ENCODE measurements at places on chromosomes 3 and 15. TPM values are rescaled to one million over a fixed set of nuclear protein-coding genes. Genes with fewer than 3 reads are reported as not detected.

DNA sequence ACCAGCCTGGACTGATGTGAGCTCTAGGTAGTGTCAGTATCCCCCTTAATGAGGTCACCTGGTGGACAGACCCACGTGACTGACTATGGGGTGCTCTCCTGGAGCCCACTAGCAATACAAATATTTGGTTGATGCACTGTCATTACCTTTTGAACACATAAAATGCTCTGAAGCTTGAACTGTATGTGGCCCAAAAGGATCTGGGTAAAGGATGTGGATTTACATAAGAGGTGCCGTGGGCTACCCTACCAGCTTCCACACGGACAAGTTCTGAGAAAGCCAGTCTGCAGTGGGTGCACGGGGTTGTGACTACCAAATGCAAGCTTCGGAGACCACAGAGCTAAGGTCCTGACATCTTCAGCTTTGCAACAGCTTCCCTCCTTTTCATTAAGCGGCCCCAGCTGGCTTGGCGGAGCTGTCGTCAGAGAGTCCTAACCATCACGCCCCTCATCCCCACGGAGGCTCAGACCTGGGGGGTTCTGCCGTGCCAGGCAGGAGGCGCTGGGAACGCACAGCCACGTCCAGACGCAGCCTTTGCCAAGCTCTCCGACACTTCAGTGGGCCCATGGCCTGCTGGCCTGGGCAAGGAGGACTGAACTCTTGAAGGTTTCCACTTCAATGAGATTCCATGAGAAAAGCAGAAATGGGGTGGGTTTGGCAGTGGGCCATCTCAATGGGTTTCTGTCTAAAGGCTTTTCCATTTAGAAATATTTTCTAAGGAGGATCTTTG lies 228.3 kb downstream of the ADAMTS17 start:
- DNase-seq = no peak

DNA sequence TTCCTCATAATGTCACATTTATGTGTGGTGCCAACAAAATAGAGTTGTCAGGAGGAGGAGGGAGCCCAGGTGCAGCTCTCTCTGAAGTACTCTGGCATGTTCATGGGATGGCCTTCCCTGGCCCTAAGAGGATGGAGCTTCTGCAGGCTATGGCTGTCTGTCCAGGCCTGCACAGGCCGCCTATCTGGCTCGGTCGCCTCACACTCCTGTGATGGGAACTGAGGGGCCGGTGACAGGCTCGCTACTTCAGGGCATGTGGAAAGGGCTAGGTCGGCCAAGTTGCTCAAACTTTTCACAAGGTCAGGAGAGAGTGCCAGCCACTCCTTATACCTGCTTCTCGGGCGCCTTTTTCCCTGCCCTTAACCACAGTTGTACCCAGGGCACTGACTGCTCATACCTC lies 51.1 kb downstream of the SOX14 start:
- no peak for DNase-seq

DNA sequence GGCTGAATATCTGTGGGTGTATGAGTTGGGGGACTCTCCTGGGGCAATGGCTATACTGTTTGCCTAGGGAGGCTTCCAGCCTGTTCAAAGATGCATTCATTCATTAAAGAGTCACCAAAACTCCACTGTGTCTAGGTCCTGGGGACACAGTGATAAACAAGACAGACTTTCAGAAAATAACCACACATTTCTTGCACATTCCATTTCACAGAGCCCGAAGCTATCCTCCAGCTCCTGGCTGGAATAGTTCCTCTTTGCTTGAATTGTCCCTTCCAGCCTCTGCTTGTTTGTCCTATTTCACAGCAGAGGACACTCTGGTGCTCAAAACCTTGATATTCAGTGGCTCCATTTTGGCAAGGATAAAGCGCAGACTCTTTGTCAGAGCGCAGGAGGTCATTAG lies 61.7 kb upstream of the ITGA11 start:
- DNase-seq = no peak

The LOXL1 gene
- 417 TPM for total RNA-seq

The CRYBG3 gene
- total RNA-seq = 13.0 TPM
